Brain microvascular endothelial cell (primary cell): ENCODE measurements at places on chromosomes 2 and 18.

DNA sequence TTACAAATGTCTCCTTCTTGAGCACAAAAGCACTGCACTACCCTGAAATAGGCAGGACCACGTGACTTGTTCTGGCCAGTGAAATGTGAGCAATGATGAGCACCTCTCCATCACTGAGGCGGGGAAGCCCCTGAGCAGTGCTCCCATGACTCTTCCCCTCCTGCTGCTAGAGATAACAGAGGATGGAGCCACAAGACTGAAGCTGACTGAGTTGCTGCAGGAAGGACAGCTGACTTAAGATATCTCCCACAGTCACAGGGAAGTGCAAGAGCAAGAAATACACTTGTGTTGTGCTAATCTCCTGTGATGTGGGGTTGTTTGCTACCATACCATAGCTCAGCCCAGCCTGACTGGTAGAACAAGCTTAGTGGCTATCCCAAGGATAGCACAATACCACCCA is 38.7 kb downstream of the STK39 start:
- DNase-seq = peak; percentile 79

DNA sequence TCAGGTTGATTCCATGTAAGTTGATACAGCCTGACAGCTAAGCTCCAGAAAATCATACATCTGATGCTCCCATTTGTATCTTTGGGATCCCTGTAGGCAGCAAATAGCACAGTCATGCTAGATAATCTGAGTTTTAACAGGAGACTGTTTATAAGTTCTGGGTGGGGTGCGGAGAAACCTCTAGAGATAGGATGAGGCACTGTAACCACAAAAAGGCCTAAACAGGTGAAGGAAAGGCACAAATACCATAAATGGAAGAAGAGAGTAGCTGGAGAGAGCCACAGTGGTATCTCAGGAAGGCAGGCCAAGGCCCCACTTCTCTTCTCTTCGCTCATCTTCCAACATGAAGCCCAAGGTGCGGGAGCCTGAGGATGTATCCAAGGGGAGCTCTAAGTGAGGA is 18.1 kb upstream of the B4GALT6 start:
- no peak for DNase-seq

- DNase-seq = no peak
Measured at GRCh38 chr18:28574175-28574574, 397.2 kb upstream of the CDH2 start.

DNA sequence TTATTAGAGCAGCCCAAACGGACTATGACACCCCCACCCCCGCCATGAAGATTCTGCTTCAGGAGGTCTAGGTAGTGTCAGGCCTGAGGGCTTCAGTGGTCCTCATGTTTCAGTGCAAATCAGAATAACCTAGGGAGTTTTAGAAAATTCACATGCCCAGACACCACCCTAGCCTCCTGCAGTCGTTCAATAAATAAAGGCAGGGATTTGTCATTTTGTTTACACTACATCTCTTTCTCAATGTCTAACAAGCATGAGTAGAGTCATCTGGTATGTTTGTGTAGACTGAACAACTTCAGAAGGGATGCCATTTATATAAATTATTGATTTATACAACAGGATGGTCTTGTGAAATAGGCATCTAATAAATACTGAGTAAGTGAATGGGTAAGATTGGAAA is 112.1 kb upstream of the SERPINE2 start:
- no peak for DNase-seq
